ENCODE measurements at places on chromosomes 11 and 22.

GRCh38 chr11:73359930-73360742 is 16.1 kb upstream of the RELT start:
- H3K36me3 ChIP-seq, result peaks cover 98% of the 10 kb centered on the region
- no peaks in the 10 kb centered on the region for H3K27me3 ChIP-seq
- H3K4me1 ChIP-seq, result no peaks in the 10 kb centered on the region
- no peak overlapping the region for H3K4me3 ChIP-seq
- no peak overlapping the region for H3K27ac ChIP-seq

- no peak overlapping the region for H3K4me3 ChIP-seq
- no peak overlapping the region for H3K27ac ChIP-seq
- H3K36me3 ChIP-seq, result no peaks in the 10 kb centered on the region
- peaks cover 13% of the 10 kb centered on the region for H3K4me1 ChIP-seq
- H3K27me3 ChIP-seq, result no peaks in the 10 kb centered on the region
Measured at GRCh38 chr11:92436034-92436920, 211.7 kb downstream of the FAT3 start.

GRCh38 chr22:32364210-32364609 is 6.5 kb downstream of the RFPL3 start:
- no peaks in the 10 kb centered on the region for H3K27me3 ChIP-seq
- no peak overlapping the region for H3K4me3 ChIP-seq
- H3K36me3 ChIP-seq, result no peaks in the 10 kb centered on the region
- DNase-seq, result no peak

DNA sequence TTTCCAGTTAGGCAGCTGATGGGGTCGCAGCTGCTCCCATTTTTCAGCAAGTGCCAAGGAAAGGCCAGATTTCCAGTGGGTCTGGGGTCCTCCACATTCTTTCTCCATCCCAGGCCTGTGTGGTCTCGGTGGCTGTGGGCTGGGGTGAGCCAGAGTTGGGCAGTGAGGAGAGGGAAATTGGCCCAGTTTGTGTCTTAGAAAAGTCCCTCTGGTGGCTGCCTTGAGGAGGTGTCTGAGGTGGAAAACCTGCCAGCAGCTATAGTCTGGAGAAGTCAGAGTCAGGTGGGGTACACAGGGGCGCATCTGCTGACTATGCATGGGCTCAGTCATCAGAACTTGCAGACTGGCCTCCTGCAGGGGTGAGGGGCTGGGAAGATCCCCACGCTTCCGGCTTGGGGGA is 30.5 kb downstream of the MRGPRD start:
- H3K4me3 ChIP-seq, result no peak overlapping the region
- peak; percentile 44 for DNase-seq
- H3K27ac ChIP-seq, result peak overlapping the region; percentile 1
- H3K4me1 ChIP-seq, result peaks cover 20% of the 10 kb centered on the region

GRCh38 chr11:44774108-44774507 is 47.3 kb downstream of the TSPAN18 start:
- H3K36me3 ChIP-seq, result peaks cover 7% of the 10 kb centered on the region
- no peak overlapping the region for H3K4me3 ChIP-seq
- peaks cover 13% of the 10 kb centered on the region for H3K4me1 ChIP-seq

GRCh38 chr11:282171-282570 is 4.0 kb downstream of the NLRP6 start:
- DNase-seq, result no peak
- no peaks in the 10 kb centered on the region for H3K36me3 ChIP-seq
- no peak overlapping the region for H3K27ac ChIP-seq

DNA sequence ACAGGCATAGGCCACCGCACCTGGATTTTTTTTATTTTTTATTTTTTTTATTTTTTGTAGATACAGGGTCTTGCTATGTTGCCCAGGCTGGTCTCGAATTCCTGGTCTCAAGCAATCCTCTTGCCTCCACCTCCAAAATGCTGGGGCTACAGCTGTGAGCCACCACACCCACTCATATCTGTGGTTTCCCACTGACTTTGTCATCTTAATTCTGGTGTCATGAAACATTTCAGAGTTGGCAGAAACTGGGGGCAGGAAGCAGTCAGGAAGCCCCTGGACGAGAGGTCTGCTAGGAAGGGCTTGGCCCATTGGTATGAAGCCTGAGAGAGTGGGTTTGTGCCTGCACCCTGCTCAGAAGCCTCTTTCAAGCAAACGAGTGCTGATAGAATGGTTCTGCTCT is 49.1 kb downstream of the COMMD9 start:
- peaks cover 4% of the 10 kb centered on the region for H3K36me3 ChIP-seq
- no peak for DNase-seq
- H3K4me3 ChIP-seq, result no peak overlapping the region
- no peaks in the 10 kb centered on the region for H3K4me1 ChIP-seq

DNA sequence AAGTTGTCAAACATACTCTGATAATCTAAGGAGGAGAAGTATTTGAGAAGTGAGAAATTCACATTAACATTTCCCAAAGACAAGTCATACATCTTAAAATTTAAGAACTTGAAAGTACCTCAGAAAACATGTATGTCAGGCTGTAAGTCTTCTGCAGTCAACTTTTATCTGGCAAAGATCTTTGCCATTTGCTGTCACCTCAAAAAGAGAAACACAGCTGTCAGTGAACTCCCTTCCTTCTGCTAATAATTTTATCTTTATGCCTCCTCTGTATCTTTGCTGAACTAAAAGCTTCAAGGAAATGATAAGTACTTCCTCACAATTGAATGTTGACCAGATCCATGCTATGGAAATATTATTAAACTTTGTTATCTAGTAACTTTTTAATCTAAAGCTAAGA is 18.7 kb downstream of the TTC17 start:
- no peak overlapping the region for H3K27ac ChIP-seq
- no peak for DNase-seq
- H3K27me3 ChIP-seq, result no peaks in the 10 kb centered on the region

DNA sequence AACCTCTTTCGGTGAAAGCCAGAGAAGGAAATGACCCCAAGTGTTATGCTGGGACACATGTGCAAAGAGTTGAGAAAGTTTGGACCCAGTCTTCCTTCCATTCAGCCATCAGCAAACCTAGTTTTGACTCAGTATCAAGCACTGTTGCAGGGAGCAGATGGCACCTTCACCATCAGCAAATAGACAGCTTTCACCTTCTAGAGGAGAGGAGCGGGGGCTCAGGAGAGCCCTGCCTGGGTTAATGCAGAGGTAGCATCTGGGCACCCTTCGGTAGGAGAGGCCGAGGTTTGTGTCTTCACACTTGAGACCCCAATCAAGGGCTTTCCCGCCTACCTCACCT is 16.2 kb upstream of the MFRP start:
- H3K27ac ChIP-seq, result no peak overlapping the region
- peaks cover 2% of the 10 kb centered on the region for H3K27me3 ChIP-seq
- H3K4me1 ChIP-seq, result peaks cover 19% of the 10 kb centered on the region
- H3K4me3 ChIP-seq, result no peak overlapping the region
- DNase-seq, result no peak

DNA sequence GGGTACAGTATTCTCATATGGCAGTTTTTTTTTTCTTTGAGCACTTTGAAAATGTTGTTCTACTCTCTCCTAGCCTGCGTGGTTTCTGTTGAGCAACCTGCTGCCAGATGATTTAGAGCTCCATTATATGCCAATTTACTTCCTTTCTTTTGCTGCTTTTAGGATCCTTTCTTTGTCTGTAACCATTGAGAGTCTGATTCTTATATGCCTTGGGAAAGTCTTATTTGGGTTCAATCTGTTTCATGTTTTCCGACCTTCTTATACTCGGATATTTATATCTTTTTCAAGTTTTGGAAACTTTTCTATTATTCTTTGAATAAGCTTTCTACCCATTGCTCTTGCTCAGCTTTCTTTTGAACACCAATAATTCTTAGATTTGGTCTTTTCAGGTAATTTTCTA is 138.1 kb upstream of the RAG2 start:
- no peak overlapping the region for H3K27ac ChIP-seq
- no peaks in the 10 kb centered on the region for H3K4me1 ChIP-seq
- H3K27me3 ChIP-seq, result peaks cover 1% of the 10 kb centered on the region
- no peaks in the 10 kb centered on the region for H3K36me3 ChIP-seq
- no peak for DNase-seq

- no peak overlapping the region for H3K4me3 ChIP-seq
- DNase-seq, result no peak
- H3K27me3 ChIP-seq, result no peaks in the 10 kb centered on the region
- H3K27ac ChIP-seq, result no peak overlapping the region
- H3K36me3 ChIP-seq, result peaks cover 87% of the 10 kb centered on the region
Measured at GRCh38 chr11:117221775-117222517, 9.9 kb downstream of the PCSK7 start.

GRCh38 chr11:34855021-34855753 is 61.0 kb downstream of the APIP start:
- H3K36me3 ChIP-seq, result no peaks in the 10 kb centered on the region
- H3K27me3 ChIP-seq, result no peaks in the 10 kb centered on the region
- H3K4me3 ChIP-seq, result no peak overlapping the region
- no peak overlapping the region for H3K27ac ChIP-seq
- DNase-seq, result no peak

DNA sequence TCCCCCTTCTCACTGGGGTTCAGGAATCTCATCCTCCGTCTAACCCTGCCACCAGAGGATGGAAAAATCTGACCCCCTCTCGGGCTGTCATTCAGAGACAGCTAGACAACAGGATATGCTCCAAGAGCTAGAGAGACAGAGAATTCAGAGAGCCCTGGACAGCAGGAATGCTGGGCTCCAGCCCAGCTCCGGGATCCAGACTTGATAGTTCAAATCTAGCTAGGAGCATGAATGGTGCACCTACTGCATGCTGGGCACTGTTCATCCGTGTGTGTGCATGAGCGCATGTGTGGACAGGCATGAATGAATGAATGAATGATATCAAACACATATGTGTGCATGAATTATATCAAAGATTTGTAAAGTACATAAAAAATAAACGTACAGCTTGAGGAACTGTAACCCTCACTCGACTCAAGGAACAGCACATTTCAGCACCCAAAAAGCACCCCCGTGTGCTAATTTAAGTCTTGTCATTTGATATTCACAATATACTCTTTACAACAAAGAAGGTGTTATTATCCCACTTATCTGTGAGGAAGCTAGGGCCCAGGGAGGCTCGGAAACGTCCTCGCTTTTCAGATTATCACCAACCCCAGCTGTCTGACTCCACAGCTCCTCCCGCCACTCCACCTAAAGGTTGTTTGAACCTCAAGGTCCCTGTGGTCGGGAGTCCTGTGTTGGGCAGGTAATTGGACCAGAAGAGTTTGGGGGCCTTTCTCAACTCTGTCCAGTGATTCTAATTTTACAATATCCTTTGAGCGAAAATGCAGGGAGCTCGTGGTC is 640 bp upstream of the VSIG10L2 start:
- no peak overlapping the region for H3K27ac ChIP-seq
- no peaks in the 10 kb centered on the region for H3K4me1 ChIP-seq
- H3K27me3 ChIP-seq, result no peaks in the 10 kb centered on the region
- H3K36me3 ChIP-seq, result no peaks in the 10 kb centered on the region

DNA sequence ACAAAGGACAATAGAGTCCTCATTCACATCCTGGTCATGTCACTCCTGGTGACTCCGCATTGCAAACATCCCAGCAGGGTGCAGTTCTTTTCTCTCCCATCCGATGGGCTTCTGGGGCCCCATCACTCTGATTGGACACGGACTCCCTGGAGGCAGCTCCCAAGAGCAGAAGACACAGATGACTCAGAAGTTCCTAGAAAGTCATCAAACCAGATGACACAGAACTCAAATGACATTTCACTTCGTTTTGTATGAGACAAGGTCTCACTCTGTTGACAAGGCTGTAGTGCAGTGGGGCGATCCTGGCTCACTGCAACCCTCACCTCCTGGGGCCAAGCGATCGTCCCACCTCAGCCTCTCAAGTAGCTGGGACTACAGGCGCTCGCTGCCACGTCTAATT is 33.2 kb downstream of the ZNF195 start:
- no peaks in the 10 kb centered on the region for H3K27me3 ChIP-seq
- H3K27ac ChIP-seq, result no peak overlapping the region

DNA sequence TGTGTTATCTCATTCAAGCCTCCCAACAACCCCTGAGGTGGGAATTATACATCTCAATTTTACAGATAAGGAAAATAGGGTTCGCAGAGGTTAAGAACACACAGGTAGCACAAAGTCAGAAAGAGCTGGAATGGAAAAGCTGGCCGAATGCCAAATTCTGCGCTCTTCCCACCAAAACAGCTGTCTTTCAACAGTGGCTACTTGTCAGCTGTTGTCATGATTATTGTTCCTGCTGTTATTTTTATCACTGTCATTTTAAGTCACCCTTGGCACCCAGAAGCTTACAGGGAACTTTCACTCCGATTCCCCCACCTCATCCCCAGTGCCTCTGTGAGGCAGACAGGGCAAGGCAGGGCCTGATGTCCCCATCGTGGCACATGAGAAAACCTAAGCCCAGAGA is 74.5 kb upstream of the CSNK2A3 start:
- no peak overlapping the region for H3K4me3 ChIP-seq
- DNase-seq, result no peak
- H3K36me3 ChIP-seq, result peaks cover 2% of the 10 kb centered on the region
- H3K27me3 ChIP-seq, result peaks cover 3% of the 10 kb centered on the region
- no peak overlapping the region for H3K27ac ChIP-seq
- peaks cover 8% of the 10 kb centered on the region for H3K4me1 ChIP-seq

GRCh38 chr11:33574331-33574730 is 126.3 kb downstream of the C11orf91 start:
- peaks cover 14% of the 10 kb centered on the region for H3K4me1 ChIP-seq
- H3K27ac ChIP-seq, result no peak overlapping the region
- no peaks in the 10 kb centered on the region for H3K36me3 ChIP-seq
- no peak overlapping the region for H3K4me3 ChIP-seq
- no peak for DNase-seq

GRCh38 chr11:110131386-110132123 is 38.4 kb downstream of the ZC3H12C start:
- peaks cover 45% of the 10 kb centered on the region for H3K4me1 ChIP-seq
- peak overlapping the region; percentile 19 for H3K4me3 ChIP-seq
- no peaks in the 10 kb centered on the region for H3K36me3 ChIP-seq
- H3K27ac ChIP-seq, result peak overlapping the region; percentile 44
- no peaks in the 10 kb centered on the region for H3K27me3 ChIP-seq
- DNase-seq, result peak; percentile 17

- H3K36me3 ChIP-seq, result no peaks in the 10 kb centered on the region
- no peak for DNase-seq
- no peak overlapping the region for H3K4me3 ChIP-seq
- H3K4me1 ChIP-seq, result peaks cover 17% of the 10 kb centered on the region
- no peaks in the 10 kb centered on the region for H3K27me3 ChIP-seq
- no peak overlapping the region for H3K27ac ChIP-seq
Measured at GRCh38 chr11:133898770-133899115, 53.4 kb upstream of the SPATA19 start.

DNA sequence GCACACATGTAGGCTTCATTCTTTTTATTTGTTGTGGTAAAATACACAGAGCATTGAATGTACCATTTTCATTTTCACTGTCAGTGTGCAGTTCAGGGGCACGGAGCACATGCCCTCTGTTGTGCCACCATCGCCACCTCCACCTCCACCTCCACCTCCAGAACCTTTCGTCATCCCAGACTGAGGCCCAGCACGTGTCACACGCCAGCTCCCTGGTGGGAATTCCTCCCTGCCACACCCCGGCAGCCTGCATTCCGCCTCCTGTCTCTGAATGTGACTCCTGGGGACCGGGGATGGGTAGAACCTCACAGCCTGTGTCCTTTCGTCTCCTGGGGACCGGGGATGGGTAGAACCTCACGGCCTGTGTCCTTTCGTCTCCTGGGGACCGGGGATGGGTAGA is 10.9 kb downstream of the GRAMD4 start:
- DNase-seq, result no peak
- H3K4me1 ChIP-seq, result peaks cover 14% of the 10 kb centered on the region
- no peaks in the 10 kb centered on the region for H3K27me3 ChIP-seq
- peaks cover 4% of the 10 kb centered on the region for H3K36me3 ChIP-seq

GRCh38 chr11:73376803-73377629 is 817 bp downstream of the RELT start:
- no peak overlapping the region for H3K27ac ChIP-seq
- H3K4me3 ChIP-seq, result peak overlapping the region; percentile 70
- no peaks in the 10 kb centered on the region for H3K36me3 ChIP-seq
- H3K4me1 ChIP-seq, result peaks cover 14% of the 10 kb centered on the region
- no peak for DNase-seq

GRCh38 chr11:71446942-71447688 is 1.1 kb downstream of the DHCR7 start:
- peaks cover 57% of the 10 kb centered on the region for H3K36me3 ChIP-seq
- H3K4me3 ChIP-seq, result peak overlapping the region; percentile 88
